A172 (cell line): ENCODE measurements at places on chromosomes 16 and 17.

GRCh38 chr16:50303041-50303604, 36.8 kb downstream of the ADCY7 start:
- peak; percentile 31 for DNase-seq

GRCh38 chr17:1174263-1174880, 5.4 kb downstream of the ABR start:
- no peak for DNase-seq

- DNase-seq, result no peak
Observed at GRCh38 chr16:12732600-12732999, 71.1 kb downstream of the CPPED1 start.

- DNase-seq, result no peak
Observed at GRCh38 chr16:4213737-4214136, 28.1 kb downstream of the SRL start.

GRCh38 chr16:85617948-85618347, 4.8 kb downstream of the GSE1 start:
- no peak for DNase-seq

- peak; percentile 46 for DNase-seq
Observed at GRCh38 chr17:64572682-64573154, 65.9 kb downstream of the CEP95 start.

- DNase-seq, result peak; percentile 48
Observed at GRCh38 chr16:2039274-2040031, 8.2 kb downstream of the NTHL1 start.

DNA sequence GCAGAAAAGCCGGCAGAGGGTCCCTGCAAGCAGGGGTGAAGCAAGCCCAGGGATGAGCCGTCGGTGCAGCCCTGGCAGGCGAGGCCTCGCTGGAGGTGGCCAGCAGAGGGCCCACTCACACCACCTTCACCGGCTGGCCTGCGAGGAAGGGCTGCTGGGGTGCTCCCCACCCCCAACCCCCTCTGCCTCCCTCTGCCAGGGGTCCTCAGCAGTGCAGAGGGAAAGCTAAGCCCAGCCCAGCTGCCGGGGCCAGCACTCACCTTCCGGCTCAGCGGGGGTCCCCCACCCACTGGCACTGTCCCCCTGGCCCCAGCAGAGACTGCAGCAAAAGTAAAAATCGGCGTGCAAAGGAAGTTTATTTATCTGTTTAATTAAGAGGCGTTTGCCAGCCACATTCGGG, 113.4 kb downstream of the ENGASE start:
- peak; percentile 26 for DNase-seq

DNA sequence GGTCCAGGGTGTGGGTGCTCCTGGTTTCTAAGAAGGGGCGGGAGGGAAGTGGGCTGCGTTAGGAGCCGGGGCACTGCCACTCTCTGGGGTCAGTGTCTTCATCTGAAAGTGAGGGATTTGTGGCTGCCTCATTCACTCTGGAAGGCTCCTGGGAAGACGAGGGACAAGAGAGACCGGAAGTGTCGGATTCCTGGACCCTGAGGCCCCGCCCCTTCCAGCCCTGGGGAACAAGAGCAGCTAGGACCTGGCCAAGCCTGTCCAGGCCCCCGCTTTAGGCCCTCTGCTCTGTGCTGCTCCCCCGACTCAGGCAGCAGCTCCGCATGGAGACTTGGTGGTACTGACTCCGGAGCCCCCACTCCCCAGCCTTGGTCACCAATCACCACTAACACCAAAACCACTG, 6.5 kb downstream of the LGALS3BP start:
- DNase-seq, result no peak

GRCh38 chr16:6682142-6682811, 650.4 kb upstream of the RBFOX1 start:
- DNase-seq, result no peak

- no peak for DNase-seq
Observed at GRCh38 chr17:55463600-55463999, 42.0 kb upstream of the MMD start.
